ENCODE measurements at places on chromosomes 1 and 21.

- no peak for DNase-seq
Observed at GRCh38 chr1:63753591-63753990, 20.2 kb upstream of the ROR1 start.

DNA sequence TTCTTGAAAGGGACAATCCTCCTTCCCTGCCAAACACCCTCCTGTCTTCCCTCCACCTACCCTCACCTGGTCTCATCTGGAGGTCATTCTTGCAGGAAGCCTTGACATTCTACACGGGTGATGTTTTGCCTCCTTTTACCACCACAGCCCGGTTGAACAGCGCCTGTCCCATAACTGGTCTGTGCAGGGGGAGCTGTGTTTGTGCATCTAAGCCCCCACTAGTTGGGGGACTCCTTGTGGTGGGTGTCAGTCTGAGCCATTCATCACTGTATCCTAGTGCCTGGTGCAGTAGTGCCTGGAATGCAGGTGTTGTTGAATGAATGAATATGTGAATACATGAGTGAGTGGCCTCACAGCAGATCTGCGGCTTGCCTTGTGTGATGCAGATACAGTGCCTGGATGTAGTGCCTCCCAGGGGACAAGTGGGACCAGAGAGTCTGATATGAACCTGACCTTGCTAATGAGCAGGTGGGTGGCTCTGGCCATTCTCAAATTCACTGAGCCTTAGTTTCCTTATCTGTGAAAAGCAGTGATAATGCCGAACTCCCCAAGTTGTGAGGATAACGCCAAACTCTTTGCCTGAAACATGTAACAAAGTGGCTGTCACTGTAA is 79.8 kb downstream of the OMA1 start:
- DNase-seq = no peak

GRCh38 chr1:3714284-3714741 is 37.9 kb upstream of the CCDC27 start:
- no peak for DNase-seq

DNA sequence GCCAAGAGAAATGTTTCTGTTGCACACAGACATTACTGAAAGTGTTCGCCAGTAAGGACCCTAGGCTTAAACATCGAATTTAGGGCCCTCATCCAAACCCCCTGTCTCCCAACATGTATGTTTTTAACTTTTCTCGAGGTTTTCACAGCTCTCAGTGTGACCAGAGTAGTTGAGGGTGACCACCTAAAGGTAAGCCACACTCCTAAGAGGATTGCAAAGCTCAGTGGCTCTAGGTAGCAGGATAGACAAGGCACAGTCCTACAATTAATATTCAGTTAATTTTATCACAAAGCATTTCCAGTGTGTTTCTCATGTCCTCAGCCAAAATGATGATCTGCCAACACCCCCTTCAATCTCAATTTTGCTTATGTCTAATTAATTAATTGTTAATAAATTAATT is 695 bp upstream of the ALG14 start:
- no peak for DNase-seq

GRCh38 chr1:93678946-93679480 is 2.6 kb downstream of the BCAR3 start:
- DNase-seq = no peak

GRCh38 chr1:195851804-195852203 is 756.4 kb downstream of the KCNT2 start:
- DNase-seq = no peak

GRCh38 chr1:41653574-41653973 is 169.1 kb upstream of the EDN2 start:
- DNase-seq = no peak

DNA sequence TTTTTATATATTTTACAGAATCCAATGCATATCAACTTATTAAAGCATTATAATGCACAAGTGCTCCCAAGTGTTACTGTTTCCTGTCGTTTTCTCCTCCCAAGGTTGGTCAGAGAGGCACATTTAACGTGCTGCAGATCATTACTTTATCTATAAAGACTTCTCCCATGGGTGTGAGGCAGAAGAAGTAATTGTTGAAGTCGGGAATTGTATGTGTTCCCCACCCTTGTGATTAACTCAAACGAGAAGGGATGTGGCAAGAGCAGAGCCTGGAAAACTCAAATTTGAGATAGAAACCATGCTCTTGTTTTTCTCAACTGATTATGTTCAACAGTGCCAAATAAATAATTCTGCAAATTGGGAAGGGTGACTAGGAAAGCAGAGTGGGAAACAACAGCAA is 412.5 kb upstream of the ADAMTS5 start:
- no peak for DNase-seq

GRCh38 chr21:44803651-44804050 is 2.0 kb upstream of the UBE2G2 start:
- DNase-seq = no peak

GRCh38 chr1:101207891-101208290 is 28.9 kb upstream of the S1PR1 start:
- DNase-seq = no peak

- DNase-seq = no peak
Observed at GRCh38 chr1:113401728-113402127, 11.4 kb downstream of the MAGI3 start.

DNA sequence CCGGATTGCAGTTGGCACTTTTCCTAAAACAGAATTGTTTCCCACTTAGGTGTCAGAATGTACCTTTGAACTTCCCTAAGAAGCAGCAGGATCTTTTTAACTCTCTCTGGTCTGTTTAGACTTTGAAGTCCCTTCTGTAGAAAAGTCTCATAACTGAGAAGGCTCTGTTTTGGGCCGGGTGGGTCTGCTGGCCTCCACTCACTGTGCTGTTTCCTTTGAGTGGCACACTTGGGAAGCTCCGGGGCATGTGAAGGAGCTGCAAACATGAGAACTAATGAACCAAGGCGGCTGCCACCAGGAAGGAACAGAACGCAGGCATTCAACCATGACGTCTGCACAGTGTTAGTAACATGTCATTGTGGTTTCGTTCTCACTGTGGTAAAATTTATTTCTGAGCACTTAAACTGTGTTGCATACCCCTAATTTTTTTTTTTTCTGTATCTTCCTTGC is 19.5 kb upstream of the NCMAP start:
- DNase-seq = no peak

DNA sequence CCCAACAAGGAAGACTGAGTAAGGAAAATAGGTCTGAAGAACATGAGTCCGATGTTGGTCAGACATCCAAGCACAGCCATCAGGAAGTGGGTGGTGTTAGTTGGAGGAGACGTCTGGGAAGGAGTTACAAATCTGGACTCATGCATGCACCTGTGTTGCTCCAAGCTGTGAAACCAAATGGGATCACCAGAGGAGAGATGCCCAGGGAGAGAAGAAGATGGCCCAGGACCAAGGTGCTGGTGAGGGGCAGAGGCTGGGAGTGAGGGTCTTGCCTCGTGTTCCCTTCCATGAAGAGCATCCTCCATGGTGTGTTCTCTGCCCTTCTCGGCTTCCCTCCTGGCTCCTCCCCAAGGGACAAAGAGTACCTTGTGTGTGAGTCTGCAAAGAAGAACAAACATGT is 405.6 kb downstream of the NPHP4 start:
- DNase-seq = no peak

DNA sequence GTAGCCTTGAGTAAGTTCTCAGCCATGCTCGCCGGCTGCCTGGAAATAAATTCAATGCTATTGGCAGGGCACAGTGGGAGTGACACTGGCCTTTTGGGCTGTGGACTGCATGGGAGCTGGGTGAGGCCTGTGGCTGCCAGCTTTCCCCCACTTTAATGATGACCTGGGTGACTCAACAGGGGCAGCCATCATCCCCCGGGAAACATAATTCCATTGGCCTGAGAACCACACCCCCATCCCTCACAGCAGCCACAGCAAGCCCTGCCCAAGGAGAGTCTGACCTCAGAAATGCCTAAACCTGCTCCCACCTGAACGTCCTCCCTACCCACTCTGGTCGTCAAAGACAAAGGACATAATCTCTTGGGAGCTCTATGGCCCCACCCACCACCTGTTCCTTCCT is 384.0 kb downstream of the LTN1 start:
- no peak for DNase-seq

DNA sequence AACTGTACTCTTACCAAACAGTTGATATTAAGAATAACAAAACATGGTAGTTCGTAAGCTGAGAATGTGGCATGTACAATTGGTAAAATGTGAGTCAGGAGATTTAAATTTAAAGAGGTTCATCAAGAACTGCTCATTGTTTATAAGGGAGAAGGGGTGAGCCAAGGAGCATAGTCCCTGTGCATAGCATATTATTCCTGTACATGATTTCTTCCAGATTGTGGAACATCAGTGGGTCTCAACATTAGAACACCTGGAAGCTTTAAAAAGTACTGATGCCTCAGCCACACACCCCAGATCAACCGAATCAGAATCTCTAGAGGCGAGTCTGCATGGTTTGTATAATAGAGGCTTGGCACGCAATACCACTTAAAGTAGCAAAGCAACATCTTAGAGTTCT is 56.1 kb downstream of the KCTD3 start:
- DNase-seq = no peak

DNA sequence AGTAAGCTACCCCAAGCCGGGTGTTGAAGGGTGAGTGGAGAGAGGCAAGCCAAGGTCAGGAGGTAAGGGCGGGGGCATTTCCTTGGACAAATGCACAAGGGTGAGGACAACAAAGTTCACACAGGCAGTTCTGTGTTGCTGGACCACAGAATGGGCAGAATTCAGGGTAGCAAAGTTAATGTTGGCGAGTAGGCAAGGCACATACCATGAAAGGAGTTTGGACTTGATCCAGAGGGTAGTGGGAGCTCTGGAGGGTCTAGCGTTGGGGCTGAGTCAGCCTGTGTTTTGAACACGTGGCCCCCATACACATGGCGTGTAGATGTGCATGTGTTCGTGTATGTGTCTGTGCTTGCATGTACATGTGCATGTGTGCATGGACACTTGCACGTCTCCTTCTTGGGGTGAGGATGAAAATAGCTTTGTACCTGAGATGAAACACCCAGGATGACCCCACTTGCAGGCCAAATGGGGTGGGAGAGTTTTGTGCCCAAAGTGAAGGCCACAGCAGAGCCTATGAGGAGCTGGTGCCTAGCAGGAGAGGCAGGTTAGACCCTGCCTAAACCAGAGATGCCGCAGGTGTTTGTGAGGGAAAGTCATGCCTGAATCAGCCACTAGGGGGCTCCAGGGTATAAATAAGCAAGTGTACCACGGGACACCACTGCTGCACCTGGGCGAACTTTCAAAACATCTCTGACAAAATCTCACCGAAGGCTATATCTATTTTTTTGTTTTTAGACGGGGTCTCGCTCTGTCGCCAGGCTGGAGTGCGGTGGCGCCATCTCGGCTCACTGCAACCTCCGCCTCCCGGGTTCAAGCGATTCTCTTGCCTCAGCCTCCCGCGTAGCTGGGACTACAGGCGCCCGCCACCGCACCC is 21.8 kb downstream of the SLC27A3 start:
- DNase-seq = peak; percentile 79

- DNase-seq = no peak
Observed at GRCh38 chr1:110872745-110873720, at the start of gene CD53. TSS of gene CD53 (plus strand) at chr1:110873148. CDS start at chr1:110891409, 18,261 bp downstream.

DNA sequence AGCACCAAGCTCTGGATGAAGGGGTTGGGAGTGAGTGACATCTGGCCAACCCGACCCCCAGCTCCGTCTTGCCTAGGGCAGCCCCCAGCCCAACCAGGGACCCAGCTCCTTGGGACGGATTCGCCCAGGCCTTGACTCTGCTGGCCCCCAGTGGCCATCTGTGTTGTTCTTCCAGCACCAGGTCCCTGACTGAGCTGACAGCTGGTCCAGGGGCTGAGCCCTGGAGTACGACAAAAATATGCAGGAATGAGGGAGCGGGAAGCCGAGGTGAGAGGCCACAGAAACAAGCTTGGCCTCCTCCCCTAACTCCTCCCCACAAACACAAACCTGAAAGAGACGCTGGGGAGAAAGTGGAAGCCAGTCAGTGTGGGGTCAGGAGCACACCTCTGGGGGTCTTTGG is 55.0 kb upstream of the PAX7 start:
- DNase-seq = peak; percentile 78

DNA sequence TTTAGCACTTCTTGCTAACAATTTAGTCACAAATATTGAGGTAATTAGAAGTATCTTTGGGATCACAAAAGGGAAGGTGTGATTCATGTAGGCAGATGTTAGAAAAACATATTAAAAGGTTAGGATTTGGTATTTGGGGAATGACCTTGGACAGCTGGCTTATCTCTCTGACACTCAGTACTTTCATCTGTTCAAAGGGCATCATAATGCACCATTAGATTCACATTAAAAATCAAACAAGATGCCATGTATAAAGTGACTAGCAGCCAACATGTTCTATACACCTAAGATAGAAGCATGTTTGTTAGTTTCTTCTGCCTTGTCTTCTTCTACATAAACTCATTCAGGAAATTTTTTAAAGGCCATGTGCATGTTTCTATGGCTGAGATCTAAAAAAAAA is 56.5 kb upstream of the ESRRG start:
- DNase-seq = no peak

DNA sequence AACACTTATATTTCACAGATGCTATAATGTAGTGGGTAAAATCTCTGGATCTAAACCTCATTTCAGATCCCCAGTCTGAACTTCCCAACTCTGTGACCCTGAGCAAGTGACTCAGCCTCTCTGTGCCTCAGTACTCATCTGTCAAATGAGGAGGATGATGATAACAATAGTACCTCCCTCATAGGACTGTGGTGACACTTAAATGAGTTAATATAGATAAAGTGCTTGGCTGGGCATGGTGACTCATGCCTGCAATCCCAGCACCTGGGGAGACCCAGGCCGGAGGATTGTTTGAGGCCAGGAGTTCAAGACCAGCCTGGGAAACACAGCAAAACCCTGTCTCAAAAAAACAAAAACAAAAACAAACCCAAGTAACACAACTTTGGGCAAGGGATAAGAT is 4.7 kb upstream of the ECE1 start:
- no peak for DNase-seq

DNA sequence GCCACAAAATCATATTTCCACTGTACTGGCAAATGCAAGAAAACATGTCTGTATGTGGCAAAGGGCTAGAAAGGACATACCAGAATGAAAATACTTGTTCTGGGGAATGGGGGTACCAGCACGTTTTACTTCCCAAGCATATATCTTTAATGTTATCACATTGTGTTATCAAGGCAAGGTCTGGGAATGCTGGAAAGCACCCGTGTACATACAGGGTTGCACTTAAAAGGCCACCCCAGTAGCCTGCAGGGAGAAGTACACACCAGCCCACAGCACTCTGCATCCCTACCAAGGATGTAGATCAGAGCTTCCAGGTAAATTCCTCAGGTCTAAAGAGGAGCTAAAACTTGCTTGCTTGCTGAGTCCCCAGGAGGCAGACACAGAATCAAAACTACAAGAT is 381.8 kb downstream of the RRAGC start:
- DNase-seq = no peak

GRCh38 chr1:7478809-7479499 is 292.1 kb upstream of the VAMP3 start:
- DNase-seq = no peak

GRCh38 chr21:45515241-45516061 is 26.8 kb downstream of the SLC19A1 start:
- no peak for DNase-seq

- no peak for DNase-seq
Observed at GRCh38 chr1:205171369-205171768, 40.1 kb downstream of the DSTYK start.

GRCh38 chr1:200154069-200154767 is 126.7 kb downstream of the NR5A2 start:
- no peak for DNase-seq
